NCI-H1436 treated with DMSO at 0.1 percent for 48 hours (cell line): ENCODE measurements at places on chromosomes 1 and 21.

GRCh38 chr1:169486281-169487051, 722 bp upstream of the SLC19A2 start:
- DNase-seq = no peak

DNA sequence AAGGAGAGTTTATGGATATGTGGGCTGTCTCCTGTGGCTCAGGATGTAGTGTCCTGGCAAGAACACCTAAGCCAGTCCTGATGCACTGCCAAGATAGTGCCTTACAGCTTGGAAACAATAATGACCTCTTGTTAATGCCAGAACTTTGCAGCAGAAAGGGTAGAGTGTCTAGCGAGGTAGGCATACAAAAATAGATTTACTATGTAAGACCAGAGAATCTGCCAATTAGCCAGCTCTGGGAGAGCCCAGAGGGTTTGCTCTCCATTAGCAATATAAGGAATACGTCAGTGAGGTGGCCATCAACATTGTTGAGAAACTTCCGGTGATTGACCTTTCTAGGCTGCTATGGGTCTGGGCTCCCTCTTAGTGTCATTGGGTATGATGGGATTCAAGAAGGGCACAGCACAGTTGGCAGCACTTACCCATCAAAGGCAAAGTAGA, 178.5 kb upstream of the GALNT2 start:
- no peak for DNase-seq

DNA sequence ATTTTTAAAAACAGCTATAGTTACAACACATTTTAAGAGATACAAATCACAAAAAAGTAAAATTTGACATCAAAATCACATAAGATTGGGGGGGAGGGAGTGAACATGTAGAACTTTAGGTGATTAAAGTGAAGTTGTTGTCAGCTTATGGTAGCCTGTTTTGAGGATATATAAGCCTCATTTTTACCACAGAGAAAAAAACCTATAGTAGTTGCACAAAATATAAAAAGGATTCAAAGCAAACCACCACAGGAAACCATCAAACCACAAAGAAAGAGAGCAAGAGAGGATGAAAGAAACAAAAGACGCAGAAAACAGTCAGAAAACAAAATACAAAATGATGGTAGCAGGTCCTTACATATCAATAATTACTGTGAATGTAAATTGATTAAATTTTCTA, 291.9 kb upstream of the DEPDC1 start:
- DNase-seq = no peak

DNA sequence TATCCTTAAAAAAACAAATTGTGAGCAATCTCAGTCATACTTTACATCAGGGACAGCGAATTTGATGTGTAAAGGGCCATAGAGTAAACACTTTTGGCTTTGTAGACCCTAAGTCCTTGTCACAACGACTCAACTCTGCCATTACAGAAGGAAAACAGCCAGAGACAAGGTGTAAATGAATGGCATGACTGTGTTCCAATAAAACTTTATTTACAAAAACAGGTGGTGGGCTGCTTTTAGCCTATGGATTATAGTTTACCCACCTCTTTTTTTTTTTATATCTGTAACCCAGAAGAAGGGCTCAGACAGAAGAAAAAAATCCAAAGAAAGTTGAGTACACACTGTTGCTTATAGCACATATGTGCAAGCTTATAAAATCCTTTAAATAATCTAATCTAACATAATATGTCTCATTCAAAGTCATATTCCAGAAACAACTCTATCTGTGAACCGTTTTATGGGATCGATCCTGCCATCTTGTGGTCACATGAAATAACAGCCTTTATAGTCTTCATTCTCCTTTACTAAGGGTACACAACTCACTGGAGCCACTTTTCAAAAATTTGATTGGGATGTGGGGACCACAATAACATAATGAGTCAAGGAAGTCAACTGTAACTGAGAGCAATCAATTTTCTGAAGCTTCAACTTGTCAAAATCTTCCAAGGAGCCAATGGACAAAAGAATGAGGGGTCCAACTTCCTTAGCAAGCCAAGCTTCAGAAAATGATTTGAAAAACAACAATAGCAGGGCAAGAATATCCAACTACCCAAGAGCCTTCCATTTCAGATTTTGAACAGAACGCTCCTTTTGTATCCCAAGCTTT, 142.2 kb upstream of the KRTAP19-8 start:
- DNase-seq = no peak

DNA sequence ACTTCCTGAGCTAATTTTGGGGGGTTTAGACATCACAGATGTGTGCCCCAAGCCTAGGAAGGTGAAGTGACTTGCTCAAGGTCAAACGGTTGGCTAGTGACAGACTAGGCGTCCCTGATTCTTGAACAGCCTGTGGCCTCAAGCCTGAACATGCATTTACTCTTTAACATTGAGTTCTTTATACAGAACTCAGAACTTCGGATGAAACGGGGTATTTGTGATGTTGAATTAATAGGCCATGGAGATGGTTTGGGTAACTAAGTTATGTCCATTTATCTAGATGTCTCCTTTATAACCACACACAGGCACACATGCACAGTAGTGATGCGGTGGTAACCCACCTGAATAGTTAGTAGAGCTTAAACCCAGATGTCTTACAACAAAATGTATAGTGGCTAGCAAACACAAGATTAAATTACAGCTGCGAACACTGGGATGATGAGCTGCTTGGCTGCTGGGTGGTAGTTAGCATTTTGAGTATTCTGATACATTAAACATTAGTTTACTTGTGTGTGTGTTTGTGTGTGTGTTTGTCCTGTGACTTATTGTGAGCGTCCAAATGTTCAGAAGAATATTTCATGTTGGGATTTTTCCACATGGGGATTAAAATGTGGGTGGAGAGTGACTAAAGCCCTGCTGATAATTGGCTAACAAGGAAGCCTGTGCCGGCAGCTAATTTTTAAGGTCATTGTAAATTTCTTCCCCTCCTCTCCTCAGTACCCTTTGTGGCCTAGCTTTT, 2.3 kb downstream of the ATP1A1 start:
- DNase-seq = no peak

DNA sequence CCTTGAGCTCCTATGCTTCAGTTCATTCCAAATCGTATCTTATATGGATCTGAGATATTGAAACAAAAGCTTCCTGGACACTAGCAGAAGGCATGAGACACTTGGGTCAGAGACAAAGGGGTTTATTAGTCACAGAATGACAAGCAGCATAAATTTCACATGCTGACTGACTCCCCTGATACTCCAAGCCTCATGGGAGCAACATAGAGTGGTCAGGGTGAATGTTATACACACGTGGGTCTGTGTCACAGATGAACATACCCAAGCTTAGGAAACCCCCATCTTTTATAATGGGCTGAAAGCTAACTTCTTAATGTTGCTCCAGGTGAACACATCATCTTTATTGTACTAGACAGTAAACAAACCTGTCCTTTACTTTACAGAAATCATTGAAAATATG, 599.9 kb upstream of the RGS18 start:
- DNase-seq = no peak
